Stimulated activated CD4-positive, alpha-beta T cell treated with anti-CD3 and anti-CD28 coated beads, Interleukin-2, amount 100 ng/mL, for 24 hours (primary cell): ENCODE measurements at places on chromosomes 11 and 22.

GRCh38 chr22:41891407-41891806 is 23.5 kb downstream of the SHISA8 start:
- no peak for DNase-seq

GRCh38 chr11:72236083-72236697 is 7.8 kb downstream of the PHOX2A start:
- peak; percentile 8 for DNase-seq

- DNase-seq: no peak
These were observed 22.9 kb upstream of the JAM3 start for GRCh38 chr11:134045799-134046635.

DNA sequence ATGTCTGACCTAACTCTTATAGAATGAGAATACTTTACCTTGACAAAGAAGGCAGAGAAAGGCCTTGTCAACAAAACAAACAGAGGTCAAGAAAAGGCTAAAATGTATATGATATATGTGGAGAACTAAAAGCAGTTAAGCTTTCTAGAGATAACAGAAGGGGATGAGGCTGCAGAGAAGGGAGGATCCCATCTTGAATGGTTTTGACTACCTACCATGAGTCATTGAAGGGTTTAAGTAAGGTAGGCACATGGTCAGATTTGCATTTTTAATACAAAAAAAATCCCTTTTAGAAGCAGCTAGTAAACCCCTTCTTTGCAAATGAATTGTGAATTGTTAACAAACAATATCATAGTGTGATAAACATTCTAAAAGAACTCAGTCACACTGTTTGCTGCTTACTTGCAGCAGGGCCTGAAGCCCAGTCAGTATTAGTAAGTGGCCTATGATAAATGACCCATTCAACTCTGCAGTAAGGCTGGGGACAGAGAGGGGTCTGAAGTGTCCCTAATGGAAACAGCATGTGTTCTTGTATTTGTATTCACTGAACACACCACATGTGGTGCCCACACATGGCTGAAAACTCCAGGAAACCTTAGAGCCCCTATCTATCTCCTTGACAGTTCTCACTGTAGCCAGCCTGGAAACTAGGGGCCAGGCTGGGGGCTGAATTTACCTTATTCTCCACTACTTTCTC is 328.8 kb upstream of the PITPNB start:
- no peak for DNase-seq

- DNase-seq: no peak
These were observed 24.9 kb downstream of the FDX1 start for GRCh38 chr11:110454609-110455008.

GRCh38 chr11:84799112-84799511 is 828.0 kb downstream of the DLG2 start:
- DNase-seq: no peak
